ENCODE measurements at places on chromosomes 3 and 15.

GRCh38 chr15:69578787-69579583 lies 126.4 kb downstream of the RPLP1 start:
- peak overlapping the region; percentile 39 for H3K4me3 ChIP-seq
- no peaks in the 10 kb centered on the region for H3K36me3 ChIP-seq
- DNase-seq = peak; percentile 89

DNA sequence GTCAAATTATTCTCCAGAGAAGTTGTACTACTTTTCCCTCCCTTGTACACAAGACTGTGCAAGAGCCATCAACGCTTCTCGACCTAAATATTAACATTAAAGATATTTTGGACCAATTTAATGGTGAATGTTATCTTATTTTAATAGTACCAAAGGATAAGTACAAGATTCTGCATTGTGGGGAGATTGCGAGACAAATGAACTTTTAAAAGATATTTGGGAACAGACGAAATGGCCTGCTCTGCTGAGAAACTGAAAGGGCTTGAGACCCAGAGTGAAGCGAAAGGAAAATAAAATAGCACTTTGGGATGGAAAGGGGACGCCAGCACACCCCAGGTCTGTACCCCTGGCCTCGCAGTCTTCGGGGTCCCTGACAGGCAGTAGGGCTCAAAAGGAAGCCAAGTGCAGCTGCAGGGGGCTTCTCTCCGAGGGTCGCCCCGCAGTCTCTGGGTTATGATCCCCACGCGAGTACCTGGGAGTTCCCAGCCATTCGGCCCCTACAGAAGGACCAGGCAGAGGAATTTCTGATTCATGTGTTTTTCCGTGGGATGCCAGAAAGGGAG lies 97.6 kb upstream of the VGLL3 start:
- no peak overlapping the region for H3K27ac ChIP-seq
- H3K4me1 ChIP-seq = peaks cover 8% of the 10 kb centered on the region
- H3K36me3 ChIP-seq = no peaks in the 10 kb centered on the region
- DNase-seq = no peak

DNA sequence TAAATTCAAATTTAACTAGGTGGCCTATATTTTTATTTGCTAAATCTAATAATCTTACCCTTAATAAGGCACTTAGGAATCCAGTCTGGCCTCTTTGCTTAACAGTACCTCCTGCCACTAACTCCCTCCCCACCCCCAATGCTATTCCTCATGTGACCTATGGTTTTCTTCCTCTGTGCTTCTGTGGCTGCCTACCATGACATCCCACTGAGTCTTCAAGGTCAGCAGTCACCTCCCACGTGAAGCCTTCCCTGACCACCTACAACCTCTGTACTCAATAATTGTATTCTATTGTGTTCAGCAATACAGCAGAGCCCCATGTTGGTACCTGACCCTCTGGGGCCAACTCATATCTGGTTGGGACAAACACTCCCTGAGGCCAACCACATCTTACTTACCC lies 9.7 kb downstream of the PARP16 start:
- H3K27me3 ChIP-seq = no peaks in the 10 kb centered on the region
- DNase-seq = no peak
- no peak overlapping the region for H3K4me3 ChIP-seq
- H3K27ac ChIP-seq = no peak overlapping the region

DNA sequence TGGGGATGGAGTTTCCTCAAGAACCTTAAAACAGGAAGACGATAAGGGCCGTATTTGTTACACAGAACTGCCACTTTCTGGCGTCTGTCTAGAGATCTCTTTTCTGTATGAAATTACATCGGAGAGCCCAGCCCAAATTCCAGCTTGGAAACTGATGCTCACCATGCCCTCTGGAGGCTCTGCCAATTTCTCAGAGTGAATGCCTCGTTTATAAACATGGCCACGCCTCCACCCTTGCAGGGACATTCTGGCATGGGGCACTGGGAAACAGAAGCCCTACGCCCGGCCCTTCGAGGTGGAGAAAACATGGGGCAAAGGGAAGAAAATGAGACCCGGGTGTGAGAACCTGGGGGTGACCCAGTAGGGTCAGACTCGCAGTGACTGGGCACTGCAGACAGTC lies 53.4 kb upstream of the SEC13 start:
- no peak for DNase-seq
- H3K36me3 ChIP-seq = no peaks in the 10 kb centered on the region
- H3K27me3 ChIP-seq = peaks cover 73% of the 10 kb centered on the region
- H3K4me1 ChIP-seq = no peaks in the 10 kb centered on the region

GRCh38 chr3:126294211-126294808 lies 62.9 kb downstream of the KLF15 start:
- no peaks in the 10 kb centered on the region for H3K36me3 ChIP-seq
- H3K4me3 ChIP-seq = no peak overlapping the region
- H3K27ac ChIP-seq = no peak overlapping the region
- no peaks in the 10 kb centered on the region for H3K27me3 ChIP-seq

DNA sequence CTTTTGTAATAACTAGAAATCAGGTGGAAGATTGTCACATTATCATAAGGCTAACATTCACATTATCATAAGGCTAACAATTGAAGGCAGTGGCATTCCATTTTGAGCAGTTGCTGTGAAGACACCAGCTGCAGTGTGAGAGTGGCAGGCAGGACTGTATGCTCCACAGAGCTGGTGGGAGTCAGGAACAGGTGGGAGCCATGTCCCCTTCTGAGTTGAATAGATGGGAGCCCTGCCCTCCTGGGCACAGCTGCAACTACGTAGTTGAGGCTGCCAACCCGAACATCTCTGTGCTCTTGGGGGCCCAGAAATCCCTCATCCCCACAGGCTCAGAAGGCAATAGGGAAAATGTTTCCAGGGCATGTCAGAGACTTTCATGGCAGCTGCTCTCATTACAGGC lies 1627.6 kb downstream of the SI start:
- H3K4me1 ChIP-seq = no peaks in the 10 kb centered on the region
- DNase-seq = no peak
- no peaks in the 10 kb centered on the region for H3K27me3 ChIP-seq

GRCh38 chr3:41394896-41395295 lies 195.6 kb downstream of the CTNNB1 start:
- no peaks in the 10 kb centered on the region for H3K36me3 ChIP-seq
- H3K4me3 ChIP-seq = no peak overlapping the region
- H3K27ac ChIP-seq = no peak overlapping the region
- DNase-seq = no peak
- no peaks in the 10 kb centered on the region for H3K4me1 ChIP-seq

- peak; percentile 11 for DNase-seq
- peaks cover 20% of the 10 kb centered on the region for H3K27me3 ChIP-seq
- no peaks in the 10 kb centered on the region for H3K36me3 ChIP-seq
- no peak overlapping the region for H3K27ac ChIP-seq
These were observed 64.6 kb upstream of the FHIT start for GRCh38 chr3:61315871-61316270.

DNA sequence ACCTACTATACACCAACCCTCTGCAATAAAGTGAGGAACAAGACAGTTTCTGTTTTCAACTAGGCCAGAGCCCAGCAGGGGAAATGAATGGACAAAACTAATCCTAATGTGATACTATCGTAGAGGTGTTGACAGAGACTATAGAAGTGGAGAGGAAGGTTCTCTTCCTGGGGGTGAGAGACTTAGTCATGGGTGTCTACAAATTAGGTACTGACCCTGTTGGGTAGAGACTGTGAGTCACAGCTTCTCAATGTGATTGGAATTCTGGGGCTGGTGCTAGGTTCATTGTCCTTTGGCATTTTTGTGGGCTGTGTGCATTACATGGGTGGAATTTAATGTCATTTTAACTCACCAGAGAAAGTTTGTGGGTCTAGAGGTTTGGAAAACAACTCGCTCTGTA lies 79.3 kb downstream of the ADAMTSL3 start:
- H3K27ac ChIP-seq = peak overlapping the region; percentile 95
- H3K4me3 ChIP-seq = no peak overlapping the region
- H3K4me1 ChIP-seq = peaks cover 33% of the 10 kb centered on the region
- peak; percentile 69 for DNase-seq
- H3K36me3 ChIP-seq = no peaks in the 10 kb centered on the region

GRCh38 chr3:17982211-17982880 lies 239.9 kb upstream of the TBC1D5 start:
- no peak for DNase-seq
- H3K27me3 ChIP-seq = no peaks in the 10 kb centered on the region
- H3K4me3 ChIP-seq = no peak overlapping the region
- no peaks in the 10 kb centered on the region for H3K4me1 ChIP-seq
- H3K36me3 ChIP-seq = no peaks in the 10 kb centered on the region

DNA sequence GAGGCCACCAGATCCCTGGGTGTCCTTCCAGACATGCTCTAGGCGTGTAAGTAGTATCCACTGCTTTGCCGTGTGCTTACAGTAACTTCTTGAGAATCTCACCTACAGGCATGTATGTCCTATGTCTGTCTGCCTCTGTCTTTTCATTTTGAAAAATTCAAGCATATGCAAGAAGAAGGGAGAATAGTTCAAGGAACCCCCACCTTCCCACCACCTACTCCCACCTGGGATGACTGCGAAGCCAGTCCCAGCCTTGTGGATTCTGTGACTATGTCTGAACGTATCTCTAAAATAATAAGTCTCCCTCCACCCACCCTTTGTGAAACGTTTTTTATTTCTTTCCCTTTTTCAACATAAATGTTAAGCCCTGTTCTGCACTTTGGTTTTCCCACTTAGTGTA lies 15.0 kb downstream of the CHST13 start:
- H3K27me3 ChIP-seq = peaks cover 47% of the 10 kb centered on the region
- H3K36me3 ChIP-seq = no peaks in the 10 kb centered on the region
- peaks cover 9% of the 10 kb centered on the region for H3K4me1 ChIP-seq
- H3K27ac ChIP-seq = no peak overlapping the region
- DNase-seq = no peak

GRCh38 chr15:99681990-99682389 lies 51.2 kb downstream of the LYSMD4 start:
- no peaks in the 10 kb centered on the region for H3K27me3 ChIP-seq
- H3K4me3 ChIP-seq = no peak overlapping the region
- no peaks in the 10 kb centered on the region for H3K4me1 ChIP-seq
